GM23248 (cell line): ENCODE measurements at places on chromosomes 12 and 14. TPM values are rescaled to one million over a fixed set of nuclear protein-coding genes. Genes with fewer than 3 reads are reported as not detected.

Gene YY1
- total RNA-seq, result 43.3 and 45.3 TPM in 2 replicates

Gene GLS2
- total RNA-seq, result not detected in 2 replicates

Gene FAM222A
- total RNA-seq, result 0.89 and 0.97 TPM in 2 replicates

Gene SMIM41
- not detected in 2 replicates for total RNA-seq

Gene OTUB2
- 1.0 and 1.9 TPM in 2 replicates for total RNA-seq

Gene GPR65
- total RNA-seq, result 0.13 and 0.22 TPM in 2 replicates

Gene PARPBP
- 10.1 and 13.4 TPM in 2 replicates for total RNA-seq

Gene NUDT4
- total RNA-seq, result 42.9 and 47.8 TPM in 2 replicates

Gene GABARAPL1
- total RNA-seq, result 98.6 and 127 TPM in 2 replicates

Gene MAP1LC3B2
- 0.32 and 0.63 TPM in 2 replicates for total RNA-seq

Gene VRTN
- total RNA-seq, result not detected in 2 replicates

Gene TSPAN8
- not detected in 2 replicates for total RNA-seq

DNA sequence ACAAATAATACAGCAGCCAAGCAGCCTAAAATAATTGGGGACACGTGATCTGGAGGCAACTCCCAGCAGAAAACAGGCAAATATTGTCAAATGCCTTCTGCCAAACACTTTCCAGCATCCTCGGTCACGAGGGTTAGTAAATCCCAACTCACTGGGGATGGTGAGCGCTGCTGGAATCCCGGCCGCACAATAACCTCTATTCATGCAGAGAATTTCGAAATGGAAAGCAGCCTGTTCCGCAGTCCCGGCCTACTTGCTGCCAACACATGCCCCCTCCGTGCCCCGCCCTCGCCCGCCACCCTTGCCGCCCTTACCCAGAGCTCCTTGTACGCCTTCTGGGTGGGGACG, 62.2 kb downstream of the RFX4 start:
- H3K27ac ChIP-seq, result no peak overlapping the region
- H3K27me3 ChIP-seq, result no peaks in the 10 kb centered on the region
- no peaks in the 10 kb centered on the region for H3K4me1 ChIP-seq

- H3K36me3 ChIP-seq, result no peaks in the 10 kb centered on the region
- H3K27ac ChIP-seq, result no peak overlapping the region
- 0 out of 2 replicates have a peak, but pooled peaks cover 4% of the 10 kb centered on the region for H3K4me1 ChIP-seq
- no peaks in the 10 kb centered on the region for H3K27me3 ChIP-seq
- H3K4me3 ChIP-seq, result no peak overlapping the region
Observed at GRCh38 chr14:21867541-21867940, 193.9 kb upstream of the OR4E1 start.

DNA sequence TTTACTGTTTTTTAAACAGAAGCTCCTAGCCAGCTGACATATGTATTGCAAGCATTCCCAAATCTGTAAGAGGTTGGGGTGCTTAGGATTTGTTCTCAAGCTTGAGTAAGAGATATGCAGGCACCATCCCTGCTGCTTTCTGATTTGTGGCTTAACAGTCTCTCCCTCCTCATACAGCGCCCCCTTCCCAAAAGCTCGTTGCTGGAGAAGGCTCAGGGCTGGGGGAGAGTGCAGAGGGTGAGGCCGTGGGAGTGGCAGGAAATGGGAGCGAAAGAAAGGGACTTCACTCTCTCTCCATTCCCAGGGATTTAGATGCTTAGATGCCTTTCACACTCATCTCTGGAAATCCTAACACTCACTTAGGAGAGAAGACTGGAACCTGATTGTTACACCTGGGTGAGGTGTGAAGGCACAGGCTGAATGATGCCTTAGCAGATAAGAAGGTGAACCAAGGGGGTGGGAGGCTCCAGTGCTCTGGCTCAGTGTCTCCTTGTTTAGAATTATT, 172.0 kb downstream of the C12orf75 start:
- DNase-seq, result no peak
- no peak overlapping the region for H3K4me3 ChIP-seq
- no peak overlapping the region for H3K27ac ChIP-seq
- no peaks in the 10 kb centered on the region for H3K36me3 ChIP-seq
- H3K4me1 ChIP-seq, result no peaks in the 10 kb centered on the region
- H3K27me3 ChIP-seq, result peaks cover 4% of the 10 kb centered on the region; the same call in 1 of the 2 replicates

DNA sequence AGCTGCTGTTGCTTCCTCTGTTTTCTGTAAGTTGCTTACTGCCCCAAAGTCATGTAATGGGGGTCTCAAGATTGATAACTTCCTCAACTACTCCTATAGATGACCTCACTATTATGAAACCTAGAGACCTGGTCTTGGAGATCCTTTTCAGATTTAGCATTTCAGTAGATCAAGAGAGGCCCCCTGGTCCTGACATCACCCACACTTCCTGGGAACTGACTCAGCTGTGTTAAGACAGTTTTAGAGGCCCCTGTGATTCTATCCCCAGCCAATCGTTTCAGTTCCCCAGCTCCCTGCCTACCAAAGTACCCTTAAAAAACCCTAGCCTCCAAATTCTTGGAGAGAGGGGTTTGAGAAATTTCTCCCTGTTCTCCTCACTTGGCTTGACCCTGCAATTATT, 9.2 kb upstream of the ARG2 start:
- DNase-seq, result no peak
- no peaks in the 10 kb centered on the region for H3K4me1 ChIP-seq
- no peaks in the 10 kb centered on the region for H3K36me3 ChIP-seq
- H3K4me3 ChIP-seq, result no peak overlapping the region
- H3K27me3 ChIP-seq, result no peaks in the 10 kb centered on the region

DNA sequence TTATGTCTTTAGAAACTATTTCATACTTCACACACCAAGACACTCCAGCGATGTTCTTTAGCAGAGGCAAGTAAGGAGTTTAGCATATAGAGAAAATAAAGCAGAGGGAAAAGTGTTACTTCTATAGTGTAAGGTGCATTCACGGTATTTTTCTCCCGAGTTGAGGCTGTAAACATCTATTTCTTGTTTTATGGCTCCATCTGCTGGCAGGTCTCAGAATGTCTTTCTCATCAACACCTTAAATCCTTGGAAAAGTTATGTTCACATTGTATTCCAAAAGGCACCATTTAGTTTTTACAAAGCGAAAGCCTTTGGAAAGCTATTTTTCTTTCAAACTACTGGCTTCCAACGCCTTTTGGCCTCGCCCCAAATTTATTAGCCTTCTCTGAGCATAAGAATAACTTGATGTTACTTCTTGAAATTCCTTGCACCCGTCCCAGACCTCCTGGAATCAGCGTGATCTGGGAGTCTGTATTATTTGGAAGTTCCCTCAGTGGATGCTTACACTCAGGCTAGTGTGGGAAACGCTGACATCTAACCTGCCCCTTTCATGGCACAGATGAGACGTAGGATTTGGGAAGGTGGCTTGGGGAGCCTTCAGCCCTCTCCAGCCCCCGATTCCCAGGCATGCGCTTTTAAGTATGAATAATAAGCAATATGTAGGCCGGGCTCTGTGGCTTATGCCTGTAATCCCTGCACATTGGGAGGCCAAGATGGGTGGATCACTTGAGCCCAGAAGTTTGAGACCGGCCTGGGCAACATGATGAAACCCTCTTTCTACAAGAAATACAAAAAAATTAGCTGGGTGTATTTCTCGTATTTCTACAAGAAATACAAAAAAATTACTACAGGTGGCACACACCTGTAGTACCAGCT, 1.9 kb upstream of the PIWIL1 start:
- H3K4me1 ChIP-seq, result no peaks in the 10 kb centered on the region
- peak; percentile 64 for DNase-seq
- H3K27me3 ChIP-seq, result no peaks in the 10 kb centered on the region; the same call in 1 of the 2 replicates
- H3K36me3 ChIP-seq, result no peaks in the 10 kb centered on the region
- no peak overlapping the region for H3K4me3 ChIP-seq

- DNase-seq, result no peak
- no peaks in the 10 kb centered on the region for H3K4me1 ChIP-seq
- H3K36me3 ChIP-seq, result no peaks in the 10 kb centered on the region
- H3K27ac ChIP-seq, result no peak overlapping the region
Observed at GRCh38 chr12:116670859-116671258, 67.0 kb downstream of the SPRING1 start.

DNA sequence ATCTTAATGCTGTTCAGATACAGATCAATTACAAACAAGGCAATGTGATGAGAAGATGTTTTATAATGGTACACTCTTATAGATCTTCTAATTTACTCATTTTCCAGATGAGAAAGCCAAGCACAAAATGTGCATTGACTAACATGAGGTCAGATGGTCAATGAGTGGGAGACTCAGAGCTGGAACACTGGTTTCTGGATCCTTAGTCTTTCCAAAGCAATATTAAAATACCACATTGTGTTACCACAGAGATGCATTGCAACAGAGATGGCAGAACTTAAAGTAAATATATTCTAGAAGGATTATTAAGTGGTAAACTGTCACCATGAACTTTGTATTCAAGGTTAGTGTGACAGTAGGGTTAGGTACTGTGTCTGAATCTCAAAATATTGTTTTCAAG, 113.6 kb downstream of the SLC15A5 start:
- no peaks in the 10 kb centered on the region for H3K36me3 ChIP-seq
- H3K27ac ChIP-seq, result no peak overlapping the region
- peak; percentile 20 for DNase-seq
- no peaks in the 10 kb centered on the region for H3K4me1 ChIP-seq
- H3K27me3 ChIP-seq, result peaks cover 7% of the 10 kb centered on the region

- peak; percentile 91 for DNase-seq
- no peaks in the 10 kb centered on the region for H3K27me3 ChIP-seq
- no peak overlapping the region for H3K4me3 ChIP-seq
- peak overlapping the region; percentile 59 for H3K27ac ChIP-seq
Observed at GRCh38 chr12:22042976-22043669, 2.9 kb upstream of the CMAS start.

GRCh38 chr12:116319233-116319897, 41.9 kb upstream of the MED13L start:
- no peaks in the 10 kb centered on the region for H3K36me3 ChIP-seq
- H3K4me1 ChIP-seq, result peaks cover 26% of the 10 kb centered on the region
- peak overlapping the region; percentile 59 for H3K4me3 ChIP-seq
- no peak for DNase-seq
- H3K27me3 ChIP-seq, result no peaks in the 10 kb centered on the region
- H3K27ac ChIP-seq, result peak overlapping the region; percentile 94

DNA sequence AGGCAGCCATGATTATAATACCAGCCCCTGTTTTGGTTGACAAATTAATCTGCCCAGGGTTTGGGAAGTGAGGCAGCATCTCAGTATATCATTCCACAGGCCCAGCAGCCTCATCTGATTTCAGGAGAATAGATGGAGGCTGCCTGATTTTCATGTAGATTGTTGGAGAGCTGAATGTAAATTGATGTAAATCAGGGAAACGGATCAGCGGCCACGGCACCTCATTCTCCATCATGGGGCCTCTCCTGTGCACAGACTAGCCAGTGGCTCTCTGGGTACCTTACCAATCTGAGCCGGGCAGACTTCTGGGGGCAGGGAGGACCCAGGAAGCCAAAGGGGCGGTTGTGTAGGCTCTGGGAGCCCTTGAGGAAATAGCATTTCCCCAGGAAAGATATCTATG, 63.7 kb upstream of the GSC start:
- no peak overlapping the region for H3K4me3 ChIP-seq
- no peaks in the 10 kb centered on the region for H3K4me1 ChIP-seq
- H3K27me3 ChIP-seq, result no peaks in the 10 kb centered on the region
- no peaks in the 10 kb centered on the region for H3K36me3 ChIP-seq
- H3K27ac ChIP-seq, result no peak overlapping the region

DNA sequence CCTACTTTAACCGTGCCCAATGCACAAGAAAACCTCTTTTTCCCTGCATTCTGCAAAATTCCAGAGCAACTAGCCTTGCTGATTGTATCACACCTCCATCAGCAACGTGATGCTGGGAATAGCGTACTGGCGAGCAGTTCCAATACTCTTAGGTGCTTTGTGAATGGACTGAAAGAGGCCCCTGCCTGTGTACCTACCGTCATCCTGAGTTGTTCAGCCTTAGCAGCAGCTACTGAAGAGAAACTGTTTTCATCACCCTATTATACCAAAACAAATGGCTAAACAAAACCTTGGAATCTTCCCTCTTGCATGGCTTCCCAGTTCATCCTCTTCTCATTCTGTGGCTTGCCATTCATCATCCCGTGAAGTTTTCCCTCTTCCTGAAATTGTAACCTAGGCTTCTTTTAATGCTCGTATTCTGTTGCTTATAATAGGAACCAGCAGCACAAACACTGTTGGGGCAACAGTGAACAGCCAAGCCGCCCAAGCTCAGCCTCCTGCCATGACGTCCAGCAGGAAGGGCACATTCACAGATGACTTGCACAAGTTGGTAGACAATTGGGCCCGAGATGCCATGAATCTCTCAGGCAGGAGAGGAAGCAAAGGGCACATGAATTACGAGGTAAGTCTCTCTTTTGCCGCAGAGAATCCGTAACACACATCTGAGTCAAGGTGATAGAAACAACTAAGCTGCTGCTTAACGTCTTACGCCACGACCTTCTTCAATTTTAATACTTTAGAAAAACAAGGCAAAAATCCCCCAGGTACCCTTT, 41.9 kb downstream of the RAD52 start:
- no peak for DNase-seq
- H3K4me1 ChIP-seq, result no peaks in the 10 kb centered on the region
- peaks cover 74% of the 10 kb centered on the region for H3K36me3 ChIP-seq
- no peak overlapping the region for H3K4me3 ChIP-seq
- H3K27me3 ChIP-seq, result no peaks in the 10 kb centered on the region

GRCh38 chr14:92800525-92800924, 6.4 kb downstream of the GOLGA5 start:
- H3K27ac ChIP-seq, result no peak overlapping the region
- H3K4me1 ChIP-seq, result peaks cover 36% of the 10 kb centered on the region
- peak; percentile 10 for DNase-seq
- H3K36me3 ChIP-seq, result peaks cover 17% of the 10 kb centered on the region; the same call in 1 of the 2 replicates
- H3K27me3 ChIP-seq, result no peaks in the 10 kb centered on the region

DNA sequence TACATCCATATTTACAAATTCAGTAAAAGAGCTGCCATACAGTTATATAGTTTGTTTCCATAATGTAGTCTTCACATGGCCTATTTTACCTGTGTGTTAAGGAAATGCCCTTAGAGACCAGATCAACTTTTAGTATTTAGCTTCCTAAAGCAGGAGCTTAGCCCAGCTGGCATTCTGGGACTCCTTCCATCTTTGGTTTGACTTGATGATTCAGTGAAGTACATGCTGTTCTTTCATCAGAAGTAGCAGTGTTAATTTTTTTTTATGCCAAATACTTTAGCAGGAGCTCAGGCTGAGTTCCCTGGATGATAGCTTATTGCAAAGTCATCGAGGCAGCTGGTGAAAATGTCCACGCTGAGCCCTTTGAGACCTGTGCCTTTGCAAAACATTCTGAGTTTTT, 101.0 kb downstream of the FOXG1 start:
- H3K36me3 ChIP-seq, result no peaks in the 10 kb centered on the region
- no peaks in the 10 kb centered on the region for H3K27me3 ChIP-seq
- no peak overlapping the region for H3K4me3 ChIP-seq
